ENCODE measurements at places on chromosomes 5 and 9. TPM values are rescaled to one million over a fixed set of nuclear protein-coding genes. Genes with fewer than 3 reads are reported as not detected.

IQGAP2 gene
- total RNA-seq: 34.0 TPM

- DNase-seq: no peak
Measured at GRCh38 chr5:56175021-56175420, 58.1 kb downstream of the ANKRD55 start.

PCDHA11 gene
- 15.5 TPM for total RNA-seq

DNA sequence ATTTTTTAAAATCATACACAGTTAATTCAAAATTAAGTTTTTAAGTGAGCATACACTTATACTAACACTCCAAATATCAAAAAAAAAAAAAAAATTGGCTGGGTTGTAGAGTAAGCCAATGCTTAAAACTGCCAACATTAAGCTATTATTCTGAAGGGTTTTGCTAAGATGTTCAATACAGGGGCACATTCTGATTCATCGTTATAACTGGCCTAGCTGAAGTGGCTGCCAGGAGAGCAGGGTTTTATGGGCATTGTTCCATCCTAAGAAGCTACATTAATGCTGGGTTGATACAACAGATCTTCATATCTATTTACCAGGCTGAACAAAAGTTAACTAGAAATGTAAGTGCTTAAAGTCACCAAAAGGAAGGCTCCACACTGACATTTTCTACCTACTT is 13.4 kb downstream of the ELAVL2 start:
- no peak for DNase-seq

- DNase-seq: peak; percentile 45
Measured at GRCh38 chr5:79436224-79436623, 77.7 kb downstream of the HOMER1 start.

GRCh38 chr5:67679184-67679841 is 482.7 kb upstream of the CD180 start:
- no peak for DNase-seq

PTGDS gene
- not detected for total RNA-seq

DNA sequence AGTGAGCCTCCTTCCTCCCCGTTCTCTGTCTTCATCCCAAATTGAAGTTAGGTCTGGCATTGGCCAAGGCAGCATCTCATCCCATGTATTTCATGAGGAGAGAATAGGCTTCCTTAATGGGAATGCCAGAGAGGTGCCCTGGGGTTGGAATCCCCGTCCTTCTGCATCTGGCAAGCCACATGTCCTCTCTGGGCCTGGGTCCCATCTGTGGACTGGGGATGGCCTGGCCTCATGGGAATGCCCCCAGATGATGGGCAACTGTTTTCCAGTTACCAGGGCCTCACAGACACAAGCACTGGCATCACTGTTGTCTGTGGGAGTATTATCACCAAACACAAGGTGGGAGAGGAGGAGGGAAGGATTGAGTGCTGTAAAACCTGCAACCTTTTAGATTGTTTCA is 153.9 kb downstream of the FSTL4 start:
- no peak for DNase-seq

- DNase-seq: no peak
Measured at GRCh38 chr5:124512236-124512635, 234.2 kb downstream of the ZNF608 start.

DNA sequence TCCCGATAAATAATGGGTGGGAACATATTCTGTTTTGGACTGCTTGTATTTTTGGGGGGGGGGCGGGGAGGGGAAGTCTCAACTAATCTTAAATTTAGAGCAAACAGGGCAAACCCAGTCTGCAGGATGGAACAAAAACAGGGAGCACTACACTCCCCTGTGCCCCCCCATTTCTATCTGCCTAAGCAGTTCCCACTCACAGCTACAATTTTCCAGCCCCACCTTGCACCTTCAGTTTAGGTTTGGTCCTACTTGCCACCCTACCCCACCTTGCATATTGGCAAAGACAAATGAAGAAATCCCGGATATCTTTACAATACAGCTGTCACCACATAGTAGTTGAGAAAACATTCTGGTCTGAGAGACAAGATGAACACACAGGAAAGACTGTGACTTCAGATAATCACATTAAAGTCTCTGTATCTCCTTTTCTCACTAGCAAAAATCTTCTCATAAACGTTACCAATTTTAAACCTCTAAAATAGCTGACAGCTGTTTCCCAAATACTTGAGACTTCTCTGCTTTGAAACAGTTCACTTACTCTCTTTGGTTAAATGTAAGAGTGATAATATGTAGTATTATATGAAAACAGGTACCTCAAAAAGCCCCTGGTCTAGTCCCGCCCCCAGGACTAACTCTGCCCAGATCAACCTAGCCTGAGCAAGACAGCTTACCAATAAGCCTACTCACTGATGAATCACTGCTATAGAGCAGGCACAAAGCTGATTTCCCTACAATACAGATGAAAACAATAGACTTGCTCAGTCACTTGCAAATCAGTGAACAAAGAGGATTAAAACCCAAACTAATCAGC is 5.2 kb upstream of the RAPGEF6 start:
- no peak for DNase-seq

DNA sequence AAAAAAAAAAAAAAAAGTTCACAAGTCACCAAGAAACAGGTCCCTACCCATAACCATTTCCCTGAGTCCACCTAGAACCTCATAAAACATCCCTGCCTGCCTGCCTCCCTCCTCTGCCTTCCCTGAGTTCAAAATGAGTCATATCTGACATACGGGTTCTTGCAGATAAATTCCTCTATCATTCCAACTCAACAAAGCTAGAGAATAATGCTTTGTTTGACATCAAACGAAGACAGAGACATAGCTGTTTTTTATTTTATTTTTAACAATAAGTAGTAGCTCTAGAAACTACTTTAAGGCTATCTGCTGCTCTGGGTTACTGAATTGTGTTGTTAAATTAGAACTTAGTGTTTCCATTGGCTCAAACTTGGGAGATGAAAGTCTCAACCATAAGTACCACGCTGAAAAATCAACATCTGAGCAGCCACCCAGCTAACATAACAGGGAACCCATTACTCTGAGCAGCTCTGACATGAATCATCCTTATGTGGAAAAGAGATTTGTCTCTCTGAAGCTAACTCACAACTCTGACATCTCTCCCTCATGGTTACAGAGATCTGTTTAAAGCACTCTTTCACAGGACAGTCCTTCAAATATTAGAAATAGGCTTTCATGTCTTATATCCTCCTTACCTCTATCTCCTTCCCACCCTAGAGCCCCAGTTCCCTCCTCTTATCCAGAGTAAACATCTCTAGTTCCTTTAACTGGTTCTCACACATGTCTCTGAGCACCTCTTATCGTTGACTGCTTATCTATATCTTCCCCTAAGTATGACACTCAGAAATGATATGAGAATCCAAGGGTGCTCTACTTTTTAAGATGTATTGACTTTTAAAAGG is 12.1 kb downstream of the TMEM245 start:
- no peak for DNase-seq

Data from A673 (cell line).